ENCODE measurements at places on chromosomes 12 and 14.

DNA sequence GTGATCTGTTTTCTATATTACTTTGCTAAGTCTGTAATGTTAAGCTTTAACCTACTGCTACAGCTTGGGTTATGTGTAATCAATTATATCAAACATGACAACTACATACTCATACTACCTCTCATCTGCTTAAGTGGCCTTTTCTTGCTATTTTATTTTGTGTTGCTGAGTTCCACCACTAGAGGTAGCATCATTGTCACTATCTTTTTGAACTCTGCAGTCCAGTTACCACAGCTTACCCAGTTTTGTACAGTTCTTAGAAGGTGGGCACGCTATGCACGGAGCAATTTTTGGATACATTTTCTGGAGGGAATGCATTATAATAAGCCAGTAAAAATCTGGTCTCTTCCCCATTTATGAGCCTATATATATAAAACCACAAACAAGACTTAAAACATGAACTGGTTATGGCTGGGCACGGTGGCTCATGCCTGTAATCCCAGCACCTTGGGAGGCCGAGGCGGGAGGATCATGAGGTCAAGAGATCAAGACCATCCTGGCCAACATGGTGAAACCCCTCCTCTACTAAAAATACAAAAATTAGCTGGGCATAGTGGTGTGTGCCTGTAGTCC, 48.5 kb downstream of the SAV1 start:
- no peak for DNase-seq

DNA sequence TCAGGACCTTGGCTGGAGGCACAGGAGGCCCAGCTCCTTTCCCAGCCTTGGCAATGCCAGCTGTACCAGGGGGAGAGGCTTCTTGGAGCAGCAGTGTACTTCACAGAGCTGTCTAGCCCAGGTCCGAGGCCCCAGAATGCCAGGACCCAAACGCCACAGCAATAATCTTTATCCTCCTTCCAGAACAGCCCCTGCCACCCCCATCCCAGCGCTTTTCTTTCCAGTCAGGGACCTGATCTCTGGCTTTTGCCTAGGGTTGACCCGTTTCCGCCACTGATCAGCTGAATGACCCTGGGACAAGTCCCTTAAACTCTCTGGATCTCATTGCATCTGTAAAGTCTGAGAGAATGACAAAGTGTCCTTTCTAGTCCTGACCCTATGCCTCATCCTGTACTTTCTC, 5.1 kb downstream of the LAG3 start:
- no peak for DNase-seq

- no peak for DNase-seq
These were observed 53.7 kb downstream of the EFCAB11 start for GRCh38 chr14:89900802-89901201.

- no peak for DNase-seq
These were observed 1.5 kb downstream of the MAP4K5 start for GRCh38 chr14:50530794-50531365.

- DNase-seq: no peak
These were observed 261.0 kb upstream of the LRIG3 start for GRCh38 chr12:59181196-59181777.

DNA sequence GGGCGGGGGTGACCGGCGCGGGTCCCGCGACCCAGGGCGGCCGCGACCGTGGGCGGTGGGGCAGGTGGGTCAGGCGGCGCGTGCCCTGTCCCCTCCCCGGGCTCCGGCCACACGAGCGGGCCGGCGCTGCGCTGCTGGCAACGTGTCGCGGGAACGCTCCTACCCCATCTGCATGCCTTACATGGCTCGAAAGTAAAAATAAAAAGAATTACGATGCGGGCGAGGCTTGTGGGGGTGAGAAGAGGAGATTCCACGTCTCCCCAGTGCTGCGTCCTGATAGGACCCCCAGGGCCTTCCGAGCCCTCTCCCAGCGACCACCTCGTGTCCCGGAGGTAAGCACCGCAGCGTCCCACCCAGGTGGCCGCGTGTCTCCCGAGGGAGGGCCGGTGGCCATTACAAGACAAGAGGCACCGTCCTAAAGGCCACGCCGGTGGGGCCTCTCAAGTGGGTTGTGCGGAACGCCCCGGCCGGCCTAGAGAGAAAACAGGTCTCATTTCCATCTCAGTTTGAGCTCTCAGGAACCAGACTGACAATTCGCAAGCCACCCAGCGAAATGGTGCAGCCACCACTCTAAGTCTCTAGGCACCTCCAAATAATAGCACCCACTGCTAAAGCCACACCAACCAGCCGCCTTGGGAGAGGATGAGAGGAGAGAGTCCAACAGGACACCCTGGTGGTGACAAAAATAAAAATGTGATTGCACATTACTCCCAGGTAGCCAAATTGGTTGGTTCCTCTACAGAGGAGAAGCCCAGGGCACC, 612 bp upstream of the FOXN3 start:
- peak; percentile 32 for DNase-seq

- DNase-seq: no peak
These were observed 1.1 kb downstream of the HPD start for GRCh38 chr12:121857322-121858246.

GRCh38 chr14:29165431-29165830, 398.8 kb downstream of the FOXG1 start:
- DNase-seq: no peak

DNA sequence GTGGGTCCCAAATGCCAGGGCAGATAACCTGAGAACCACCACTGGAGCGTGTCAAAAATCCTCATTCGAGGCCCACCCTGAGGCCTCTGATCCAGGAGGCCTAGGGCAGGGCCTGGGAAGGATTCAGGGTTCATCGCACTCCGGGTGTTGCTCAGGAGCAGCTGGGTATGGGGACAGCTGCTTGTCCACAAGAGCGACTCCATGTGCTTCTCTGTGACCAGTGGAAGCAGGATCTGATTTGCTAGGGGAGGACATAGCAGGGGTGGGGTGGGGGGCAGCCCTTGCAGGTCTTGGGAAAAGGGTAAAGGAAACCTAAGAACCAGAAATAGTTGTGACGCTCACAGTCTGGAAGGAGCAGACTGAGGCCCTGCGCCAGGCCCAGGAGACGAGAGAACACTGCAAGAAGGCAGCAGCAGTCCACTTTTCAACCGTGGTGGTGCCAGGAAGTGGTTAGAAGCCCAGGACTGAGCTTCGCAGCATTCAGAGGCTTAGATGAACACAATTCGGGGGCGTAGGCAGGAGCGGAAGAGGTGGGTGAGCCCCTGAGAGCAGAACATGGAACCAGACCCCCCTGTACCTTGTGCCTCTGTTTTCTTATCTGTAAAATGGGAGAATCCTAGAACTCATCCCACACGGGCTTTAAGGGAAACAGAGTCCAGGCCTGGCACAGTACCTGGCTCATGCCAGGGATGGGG, 33.7 kb downstream of the ITPK1 start:
- DNase-seq: no peak

GRCh38 chr12:26697217-26697616, 135.8 kb downstream of the ITPR2 start:
- DNase-seq: no peak

DNA sequence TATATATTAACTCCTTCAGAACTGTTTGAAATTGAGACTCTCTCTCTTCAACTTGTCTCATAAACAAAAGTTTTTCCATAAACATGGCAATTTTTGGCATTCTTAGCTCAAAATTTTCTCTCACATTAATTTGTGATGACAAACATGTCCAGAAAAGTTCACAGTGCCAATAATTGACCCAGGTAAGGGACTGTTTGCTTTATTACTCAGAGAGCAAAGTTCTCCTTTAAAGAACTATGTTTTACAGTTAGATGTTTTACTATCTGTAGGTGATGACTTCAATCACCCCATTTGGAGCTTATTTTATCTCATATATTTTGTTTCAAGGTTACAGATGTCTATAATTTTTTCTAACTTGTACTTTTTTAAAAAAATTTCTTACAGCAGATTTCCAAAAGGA, 855.6 kb downstream of the SLC16A7 start:
- DNase-seq: no peak

DNA sequence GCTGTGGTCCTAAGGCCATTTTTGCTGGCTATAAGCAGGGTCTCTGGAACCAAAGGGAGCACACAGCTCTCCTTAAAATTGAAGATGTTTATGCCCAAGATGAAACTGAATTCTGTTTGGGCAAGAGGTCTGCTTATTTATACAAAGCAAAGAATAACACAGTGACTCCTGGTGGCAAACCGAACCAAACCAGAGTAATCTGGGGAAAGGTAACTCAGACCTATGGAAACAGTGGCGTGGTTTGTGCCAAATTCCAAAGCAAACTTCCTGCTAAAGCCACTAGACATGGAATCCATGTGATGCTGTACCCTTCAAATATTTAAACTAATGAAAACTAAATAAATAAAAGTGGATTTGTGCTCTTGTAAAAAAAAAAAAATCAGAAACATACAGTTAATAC, 29.6 kb upstream of the BICDL1 start:
- no peak for DNase-seq

DNA sequence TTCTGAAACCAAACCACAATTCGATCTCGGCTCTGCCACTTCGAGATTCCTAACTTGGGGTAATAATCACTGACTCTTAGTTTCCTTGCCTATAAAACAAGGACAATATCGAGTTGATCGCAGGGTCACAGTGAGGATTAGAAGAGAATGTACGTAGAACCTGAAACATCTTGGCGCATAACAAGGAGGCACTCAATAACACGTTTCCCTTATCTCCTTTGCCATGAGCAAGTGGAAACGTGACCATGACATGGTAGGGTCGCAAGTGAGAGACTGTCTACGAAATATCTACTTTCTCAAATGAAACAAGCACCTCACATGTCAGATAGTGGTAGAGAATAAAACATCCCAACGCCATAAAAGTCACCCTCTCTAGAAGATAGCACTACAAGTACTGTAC, 2.3 kb downstream of the DICER1 start:
- no peak for DNase-seq

DNA sequence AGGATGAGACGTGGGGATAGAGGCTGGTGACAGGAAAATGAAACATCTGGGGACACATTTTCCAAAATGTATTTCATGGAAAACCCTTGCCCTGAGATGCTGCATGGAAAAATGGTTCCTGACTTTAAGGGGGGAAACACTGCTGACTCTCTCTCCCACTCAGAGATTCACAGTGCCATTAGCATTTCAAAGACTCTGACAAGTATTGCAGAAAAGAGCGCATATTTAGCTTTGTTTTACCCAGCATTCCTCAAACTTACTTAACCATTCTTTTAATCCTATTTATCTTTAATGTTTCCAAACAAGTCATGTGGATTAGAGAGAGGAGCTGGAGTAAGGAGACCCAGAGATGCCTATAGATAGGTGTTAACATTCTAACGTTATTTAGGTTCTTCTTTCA, 141.8 kb upstream of the DYRK2 start:
- no peak for DNase-seq

GRCh38 chr14:69989622-69990021, 110.4 kb downstream of the SMOC1 start:
- DNase-seq: no peak

DNA sequence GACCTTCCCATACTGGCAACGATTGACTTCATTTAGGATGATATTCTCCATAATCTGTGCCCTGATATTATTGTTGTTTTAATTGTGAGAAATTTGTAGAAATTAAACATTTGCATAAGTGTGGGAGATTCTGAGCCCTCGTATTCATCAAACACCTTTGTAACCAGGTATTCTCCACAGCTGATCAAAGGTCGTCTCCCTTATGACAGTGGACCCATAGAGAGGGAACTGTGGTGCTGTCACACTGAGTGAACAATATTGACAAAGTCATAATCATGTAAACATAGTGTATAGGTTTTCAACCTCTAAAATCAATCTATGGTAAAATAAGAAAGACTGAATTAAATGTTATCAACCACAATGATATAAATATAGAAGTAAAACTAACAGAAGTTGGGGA, 14.9 kb upstream of the PLEKHG3 start:
- no peak for DNase-seq

DNA sequence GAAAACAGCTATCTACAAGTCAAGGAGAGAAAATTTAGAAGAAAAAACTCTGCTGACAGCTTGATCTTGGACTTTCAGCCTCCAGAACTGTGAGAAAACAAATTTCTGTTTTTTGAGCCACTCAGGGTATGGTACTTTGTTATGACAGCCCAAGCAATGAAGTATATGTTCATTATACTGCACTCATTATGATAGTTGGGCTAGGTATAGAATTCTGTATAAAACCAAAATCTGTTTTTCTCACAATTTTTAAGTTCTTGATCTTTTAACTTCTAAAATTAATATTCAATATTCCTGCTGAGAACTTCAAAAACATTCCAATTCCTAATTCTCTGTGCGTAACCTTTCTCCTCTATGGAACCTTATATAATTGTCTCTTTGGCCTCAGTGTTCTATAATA, 200.8 kb downstream of the SLC5A8 start:
- no peak for DNase-seq

GRCh38 chr14:106013879-106014376, 487.5 kb downstream of the TMEM121 start:
- DNase-seq: no peak

DNA sequence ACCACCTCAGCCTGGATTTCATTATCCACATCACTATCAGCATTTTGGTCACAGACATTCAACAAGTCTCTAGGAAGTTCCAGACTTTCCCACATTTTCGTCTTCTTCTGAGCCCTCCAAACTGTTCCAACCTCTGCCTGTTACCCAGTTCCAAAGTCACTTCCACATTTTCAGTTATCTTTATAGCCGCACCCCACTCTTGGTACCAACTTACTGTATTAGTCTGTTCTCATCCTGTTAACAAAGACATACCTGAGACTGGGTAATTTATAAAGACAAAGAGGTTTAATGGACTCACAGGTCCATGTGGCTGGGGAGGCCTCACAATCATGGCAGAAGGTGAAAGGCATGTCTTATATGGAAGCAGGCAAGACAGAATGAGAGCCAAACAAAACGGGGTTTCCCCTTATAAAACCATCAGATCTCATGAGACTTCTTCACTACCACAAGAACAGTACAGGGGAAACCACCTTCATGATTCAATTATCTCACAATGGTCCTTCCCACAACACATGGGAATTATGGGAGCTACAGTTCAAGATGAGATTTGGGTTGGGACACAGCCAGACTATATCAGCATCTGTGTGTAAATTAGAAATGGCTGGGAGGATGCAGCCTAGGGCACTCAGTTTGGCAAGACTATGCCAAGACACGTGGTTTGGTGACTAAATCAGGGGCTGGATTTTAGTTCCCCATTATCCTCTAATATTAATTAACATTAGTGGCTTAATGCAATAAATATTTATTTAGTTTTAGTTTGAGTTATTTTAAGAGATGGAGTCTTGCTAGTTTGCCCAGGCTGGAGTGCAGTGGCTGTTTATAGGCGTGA, 16.2 kb upstream of the FUT8 start:
- DNase-seq: no peak

DNA sequence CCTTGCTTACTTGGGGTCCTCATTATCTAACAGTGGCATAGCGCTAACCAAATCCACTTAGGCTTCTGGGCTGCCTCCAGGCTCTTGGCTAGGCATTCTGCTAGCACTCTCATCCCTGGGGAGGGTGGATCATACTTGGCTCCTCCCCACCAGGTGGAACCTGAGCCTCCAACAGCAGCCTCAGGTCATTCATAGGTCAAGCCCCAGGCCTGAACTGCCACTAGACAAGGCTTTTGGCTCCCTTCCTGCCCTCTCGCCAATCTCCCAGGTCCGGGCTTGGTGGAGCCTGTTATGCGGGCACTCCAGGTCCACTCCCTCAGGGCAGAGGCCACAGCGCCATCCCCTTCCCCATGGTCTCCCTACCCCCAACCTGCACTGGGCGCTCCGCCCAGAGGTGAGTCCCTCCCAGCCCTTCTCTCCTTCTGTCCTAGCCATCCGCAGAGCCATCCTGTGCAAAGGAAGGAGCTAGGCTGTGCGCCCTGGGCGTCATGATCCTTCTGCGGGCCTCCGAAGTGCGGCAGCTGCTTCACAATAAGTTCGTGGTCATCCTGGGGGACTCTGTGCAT, 154.9 kb upstream of the AMIGO2 start:
- no peak for DNase-seq

GRCh38 chr14:100282083-100282350, 24.2 kb downstream of the SLC25A29 start:
- DNase-seq: no peak

All from stimulated activated CD4-positive, alpha-beta T cell treated with anti-CD3 and anti-CD28 coated beads, Interleukin-1b, Interleukin-23, amount 100 ng/mL, for 1 hour (primary cell).